ENCODE measurements at places on chromosomes 7 and 10.
A peak's percentile ranks its signal among the peaks of the same experiment; 100 is the strongest.

- H3K27me3 ChIP-seq: no peaks in the 10 kb centered on the region
- H3K4me3 ChIP-seq: no peak overlapping the region
- no peak overlapping the region for H3K27ac ChIP-seq
These were observed 274.1 kb downstream of the ZEB1 start for GRCh38 chr10:31593124-31593523.

- no peak for DNase-seq
- H3K4me3 ChIP-seq: no peak overlapping the region
- H3K4me1 ChIP-seq: no peaks in the 10 kb centered on the region
These were observed 210.8 kb upstream of the PFKP start for GRCh38 chr10:2856598-2856997.

- H3K4me3 ChIP-seq: no peak overlapping the region
- no peaks in the 10 kb centered on the region for H3K36me3 ChIP-seq
- no peak for DNase-seq
- no peaks in the 10 kb centered on the region for H3K4me1 ChIP-seq
These were observed 98.6 kb downstream of the CREM start for GRCh38 chr10:35225204-35225603.

DNA sequence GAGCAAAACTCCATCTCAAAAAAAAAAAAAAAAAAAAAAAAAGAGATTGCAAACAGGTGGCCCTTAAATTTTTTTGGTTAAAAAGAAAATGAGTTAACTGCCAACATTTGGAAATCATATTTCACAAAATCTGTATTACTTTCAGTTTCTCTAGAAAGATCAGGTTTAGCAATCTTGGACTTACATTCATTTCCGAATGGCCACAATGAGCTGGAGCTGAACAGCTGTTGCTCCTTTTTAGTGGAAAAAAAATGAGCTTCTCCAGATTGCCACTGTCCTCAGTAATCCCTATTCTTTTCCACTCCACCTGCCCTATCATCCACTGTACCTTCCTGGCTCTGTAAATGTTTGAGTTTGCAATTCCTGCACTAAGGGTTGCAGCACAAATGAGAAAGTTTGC, 43.6 kb downstream of the RAB11FIP2 start:
- no peak overlapping the region for H3K4me3 ChIP-seq
- H3K27me3 ChIP-seq: no peaks in the 10 kb centered on the region
- H3K4me1 ChIP-seq: no peaks in the 10 kb centered on the region

DNA sequence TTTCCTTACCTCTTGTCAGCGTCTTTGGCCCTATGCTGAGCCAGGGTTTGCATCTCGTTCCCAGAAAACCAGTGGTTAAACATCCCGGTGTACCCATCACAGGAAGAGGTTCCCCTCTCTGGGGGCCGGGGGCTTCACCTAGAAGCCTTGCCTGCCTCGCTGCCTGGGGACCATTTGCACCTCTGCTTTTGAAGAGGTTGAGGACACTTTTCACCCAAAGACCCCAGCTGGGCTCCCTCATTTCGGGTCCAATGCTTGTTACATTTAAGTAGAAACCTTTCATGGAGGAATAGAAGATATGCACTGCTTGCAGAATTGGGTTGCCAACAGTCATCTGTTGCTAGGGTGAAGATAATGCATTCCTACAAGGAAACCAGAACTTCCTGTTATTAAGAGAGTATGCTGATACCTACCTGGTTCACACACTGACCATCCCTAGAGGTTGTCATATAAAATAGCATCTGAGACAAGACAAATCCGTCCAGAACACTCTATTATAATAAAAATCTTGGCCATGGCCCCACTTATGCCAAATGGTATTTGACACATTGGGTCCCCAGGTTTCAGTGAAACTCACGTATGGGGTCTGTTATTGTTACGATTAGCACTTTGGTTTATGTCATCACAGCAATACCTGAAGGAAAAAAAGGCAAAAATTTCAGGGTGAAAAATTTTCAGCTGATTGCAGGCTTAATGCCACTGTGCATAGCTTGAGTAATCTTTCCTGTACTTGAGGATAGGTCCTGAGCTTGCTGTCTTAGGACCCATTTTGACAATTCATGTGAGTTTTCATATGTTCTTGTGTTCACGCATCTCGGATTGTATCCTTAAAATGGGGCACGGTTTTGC, 917 bp downstream of the ZNF365 start:
- no peaks in the 10 kb centered on the region for H3K36me3 ChIP-seq
- no peak overlapping the region for H3K27ac ChIP-seq
- H3K4me3 ChIP-seq: peak overlapping the region; percentile 77
- peaks cover 2% of the 10 kb centered on the region for H3K27me3 ChIP-seq
- DNase-seq: peak; percentile 72

DNA sequence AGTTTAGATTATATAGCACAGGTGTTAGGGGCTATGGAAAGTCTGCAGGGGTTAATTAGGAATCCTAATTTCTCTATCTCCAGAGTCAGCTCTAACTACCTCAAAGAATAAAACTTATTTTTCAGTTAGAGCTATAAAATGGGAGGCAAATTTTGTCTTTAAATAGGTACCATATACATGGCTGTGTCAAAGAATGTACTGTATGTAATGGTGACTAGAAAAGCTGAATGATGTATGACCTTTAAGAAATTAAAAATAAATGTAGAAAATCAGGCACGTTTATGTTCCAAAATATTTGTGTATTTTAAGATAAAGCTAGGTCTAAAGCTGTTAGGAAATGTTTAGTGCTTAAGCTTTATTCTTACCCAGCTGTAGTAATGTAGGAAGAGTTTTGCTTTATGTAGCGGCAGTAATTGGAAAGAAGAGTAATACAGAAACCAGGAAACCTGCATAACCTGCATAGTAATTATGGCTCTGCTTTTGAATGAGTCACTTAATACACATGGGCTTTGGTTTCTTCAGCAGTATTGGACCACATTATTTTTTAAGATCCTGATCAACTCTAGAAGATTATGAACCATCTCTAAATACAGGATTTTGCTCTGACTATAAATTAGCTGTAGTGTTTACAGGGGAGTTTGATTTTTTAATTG, 85.0 kb downstream of the KMT2E start:
- peaks cover 57% of the 10 kb centered on the region for H3K36me3 ChIP-seq
- H3K4me3 ChIP-seq: no peak overlapping the region
- peaks cover 25% of the 10 kb centered on the region for H3K4me1 ChIP-seq
- no peaks in the 10 kb centered on the region for H3K27me3 ChIP-seq
- H3K27ac ChIP-seq: no peak overlapping the region

DNA sequence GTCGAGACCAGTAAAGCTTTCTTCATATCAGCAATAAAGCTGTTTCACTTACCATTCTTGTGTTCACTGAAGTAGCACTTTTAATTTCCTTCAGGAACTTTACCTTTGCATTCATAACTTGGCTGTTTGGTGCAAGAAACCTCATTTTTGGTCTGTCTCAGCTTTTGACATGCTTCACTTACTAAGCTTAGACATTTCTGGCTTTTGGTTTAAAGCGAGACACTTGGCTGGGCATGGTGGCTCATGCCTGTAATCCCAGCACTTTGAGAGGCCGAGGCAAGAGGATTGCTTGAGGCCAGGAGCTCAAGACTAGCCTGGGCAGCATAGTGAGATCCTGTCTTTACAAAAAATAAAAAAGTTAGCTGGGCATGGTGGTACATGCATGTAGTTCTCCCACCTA, 15.8 kb downstream of the PLEKHA1 start:
- H3K36me3 ChIP-seq: peaks cover 6% of the 10 kb centered on the region
- no peak overlapping the region for H3K4me3 ChIP-seq
- DNase-seq: no peak
- no peaks in the 10 kb centered on the region for H3K27me3 ChIP-seq

DNA sequence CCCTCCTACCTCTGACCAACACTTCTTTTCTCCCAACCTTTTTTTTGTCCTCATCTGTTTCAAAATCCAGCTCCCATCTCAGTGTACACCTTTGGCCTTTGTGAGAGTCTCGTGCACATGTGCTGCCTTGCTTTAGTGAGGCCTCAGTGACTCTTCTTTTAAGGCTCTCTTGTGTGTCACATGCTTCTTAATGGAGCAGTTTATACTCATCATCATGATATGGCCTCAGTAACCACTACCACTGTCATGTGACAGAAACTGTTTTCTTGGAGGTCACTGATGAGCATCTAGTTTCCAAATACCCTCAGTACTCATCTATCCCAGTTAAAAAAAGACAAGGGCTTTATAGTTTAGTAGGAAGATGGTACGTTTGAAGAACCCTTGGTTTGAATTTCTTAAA, 8.1 kb upstream of the ARHGAP22 start:
- H3K36me3 ChIP-seq: no peaks in the 10 kb centered on the region
- peak overlapping the region; percentile 87 for H3K27ac ChIP-seq
- no peak overlapping the region for H3K4me3 ChIP-seq
- DNase-seq: peak; percentile 44
- H3K4me1 ChIP-seq: peaks cover 42% of the 10 kb centered on the region

GRCh38 chr10:94042001-94042833, 48.5 kb downstream of the PLCE1 start:
- no peaks in the 10 kb centered on the region for H3K27me3 ChIP-seq
- H3K4me3 ChIP-seq: peak overlapping the region; percentile 16
- H3K4me1 ChIP-seq: peaks cover 40% of the 10 kb centered on the region
- DNase-seq: peak; percentile 21
- no peaks in the 10 kb centered on the region for H3K36me3 ChIP-seq
- peak overlapping the region; percentile 75 for H3K27ac ChIP-seq

DNA sequence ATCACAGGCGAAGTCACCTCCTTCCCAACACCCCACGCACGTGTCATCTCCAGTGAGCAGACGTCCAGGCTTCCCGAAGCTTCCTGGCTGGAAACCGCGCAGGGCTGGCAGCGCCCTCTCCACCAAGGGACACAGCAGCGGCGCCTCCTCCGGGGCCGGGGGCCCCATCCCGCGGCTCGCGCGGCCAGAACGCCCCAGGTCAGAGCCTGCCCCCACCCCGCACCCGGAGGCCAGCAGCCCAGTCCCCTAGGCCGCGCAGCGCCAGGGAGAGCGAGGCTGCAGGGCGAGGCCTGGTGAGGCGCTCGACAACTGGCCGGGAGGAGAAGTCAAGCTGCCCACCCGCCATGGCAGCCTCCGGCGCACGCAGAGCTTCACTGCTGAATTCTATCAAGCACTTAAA, 247.0 kb downstream of the SEMA3D start:
- no peaks in the 10 kb centered on the region for H3K36me3 ChIP-seq
- no peak overlapping the region for H3K27ac ChIP-seq
- DNase-seq: no peak
- no peaks in the 10 kb centered on the region for H3K4me1 ChIP-seq
- H3K4me3 ChIP-seq: no peak overlapping the region

DNA sequence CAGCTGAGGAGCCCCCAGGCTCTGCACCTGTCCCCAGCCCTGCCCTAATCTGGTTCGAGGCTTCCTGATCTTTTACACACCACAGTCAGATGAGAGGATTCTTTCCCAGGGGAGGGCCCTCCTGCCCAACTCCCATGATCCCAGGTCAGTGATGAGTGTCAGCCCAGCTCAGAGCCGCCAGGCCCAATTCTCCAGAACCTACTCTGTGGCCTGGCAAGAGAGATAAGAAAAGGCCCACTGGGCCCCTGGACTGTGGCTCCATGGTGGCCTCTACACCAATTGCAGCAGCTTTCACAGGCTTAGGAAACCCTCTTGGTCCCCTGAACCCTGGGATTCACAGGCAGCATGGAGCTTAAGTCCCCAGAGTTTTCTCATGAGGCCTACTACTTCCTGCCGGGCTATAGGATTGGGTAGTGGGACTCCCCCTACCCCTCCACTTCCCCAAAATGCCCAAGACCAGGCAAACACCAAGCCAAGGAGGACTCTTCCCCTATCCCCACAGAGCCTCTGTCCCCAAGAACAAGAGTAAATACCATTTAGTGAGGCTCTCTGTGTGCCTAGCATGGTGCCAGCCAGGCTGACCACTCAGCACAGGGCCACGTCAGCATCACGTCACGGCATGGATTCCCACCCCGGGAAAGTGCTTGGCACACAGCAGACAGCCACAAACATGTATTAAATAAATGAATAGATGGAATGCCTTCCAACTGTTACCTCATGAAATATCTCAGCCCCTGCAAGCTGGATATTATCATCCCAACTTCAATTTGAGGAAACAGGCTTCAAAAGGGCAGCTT, 100.0 kb downstream of the GRID1 start:
- no peak overlapping the region for H3K27ac ChIP-seq
- H3K4me1 ChIP-seq: no peaks in the 10 kb centered on the region
- DNase-seq: peak; percentile 61
- no peaks in the 10 kb centered on the region for H3K36me3 ChIP-seq

DNA sequence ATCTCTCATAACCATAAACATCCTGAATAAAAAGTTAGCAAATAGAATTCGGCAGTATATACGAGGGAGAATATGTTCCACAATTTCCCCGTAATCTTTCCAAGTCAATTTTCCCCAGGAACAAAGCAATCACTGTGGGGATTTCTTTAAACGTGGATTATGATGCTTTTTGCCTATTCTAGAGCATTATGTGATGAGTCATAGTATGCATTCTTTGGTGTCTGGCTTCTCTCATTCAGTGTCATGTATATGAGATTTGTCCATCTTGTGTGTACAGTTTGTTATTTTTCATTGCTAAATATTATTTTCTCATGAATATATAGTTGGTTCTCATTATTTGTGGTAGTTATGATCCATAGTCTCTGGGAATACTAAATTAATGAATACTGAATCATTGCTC, 9.9 kb upstream of the OR9A4 start:
- H3K27me3 ChIP-seq: no peaks in the 10 kb centered on the region
- no peaks in the 10 kb centered on the region for H3K36me3 ChIP-seq
- DNase-seq: no peak
- no peak overlapping the region for H3K27ac ChIP-seq
- H3K4me3 ChIP-seq: no peak overlapping the region
- no peaks in the 10 kb centered on the region for H3K4me1 ChIP-seq

- DNase-seq: no peak
- H3K27ac ChIP-seq: no peak overlapping the region
- no peaks in the 10 kb centered on the region for H3K36me3 ChIP-seq
These were observed 41.8 kb downstream of the APBB1IP start for GRCh38 chr10:26479766-26480492.

DNA sequence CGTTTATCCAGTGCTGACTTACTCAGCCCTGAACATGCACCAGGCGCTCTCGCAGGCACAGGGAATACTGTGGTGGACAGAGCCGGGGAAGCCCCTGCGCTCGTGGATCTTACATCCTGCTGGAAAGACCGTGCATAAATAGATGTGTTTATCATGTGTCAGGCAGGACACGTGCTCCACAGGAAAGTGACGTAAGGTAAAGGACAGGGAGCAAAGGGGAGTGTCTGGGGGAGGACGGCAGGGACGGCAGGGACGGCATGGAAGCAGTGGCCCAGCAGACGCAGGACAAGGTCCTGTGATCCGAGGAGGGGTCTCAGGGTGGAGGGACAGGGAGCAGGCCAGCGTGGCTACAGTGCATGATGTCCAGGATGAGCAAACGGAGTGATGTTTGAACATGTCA, 410.5 kb downstream of the PAXIP1 start:
- H3K36me3 ChIP-seq: no peaks in the 10 kb centered on the region
- no peak overlapping the region for H3K4me3 ChIP-seq
- no peak for DNase-seq
- H3K4me1 ChIP-seq: no peaks in the 10 kb centered on the region

GRCh38 chr7:130208516-130208915, 856 bp downstream of the SSMEM1 start:
- peaks cover 14% of the 10 kb centered on the region for H3K4me1 ChIP-seq
- no peak for DNase-seq
- peaks cover 2% of the 10 kb centered on the region for H3K36me3 ChIP-seq
- no peaks in the 10 kb centered on the region for H3K27me3 ChIP-seq
